ENCODE measurements at places on chromosomes 6 and 20. TPM values are rescaled to one million over a fixed set of nuclear protein-coding genes. Genes with fewer than 3 reads are reported as not detected.

DNA sequence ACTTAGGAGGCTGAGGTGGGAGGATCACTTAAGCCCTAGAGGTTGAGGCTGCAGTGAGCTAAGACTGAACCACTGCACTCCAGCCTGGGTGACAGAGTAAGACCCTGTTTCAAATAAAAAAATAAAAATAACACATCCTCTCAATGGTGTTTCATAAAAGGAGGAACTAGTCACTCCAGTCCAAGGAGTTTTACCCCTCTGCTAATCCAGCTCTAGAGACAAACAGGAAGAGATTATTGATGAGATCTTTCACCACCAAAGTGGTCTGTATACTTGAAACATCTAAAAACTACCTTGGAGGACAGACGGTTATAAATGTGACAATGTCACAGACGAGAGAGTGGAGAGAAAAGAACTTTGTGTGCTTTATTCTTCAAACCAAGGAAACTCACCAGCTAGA, 58.2 kb downstream of the PIGU start:
- no peak for DNase-seq

Gene FHL5
- 0.42 TPM for polyA plus RNA-seq

Gene FKBP1A
- 398 TPM for polyA plus RNA-seq

GRCh38 chr20:37297066-37297736, 7.7 kb downstream of the MANBAL start:
- DNase-seq, result no peak

Gene UST
- polyA plus RNA-seq, result 11.0 TPM

- no peak for DNase-seq
These were observed 141.7 kb downstream of the CD164 start for GRCh38 chr6:109240370-109241084.

- no peak for DNase-seq
These were observed 87.1 kb upstream of the GJE1 start for GRCh38 chr6:142045380-142046278.

Gene SIRPG
- polyA plus RNA-seq, result not detected

Gene RNF182
- polyA plus RNA-seq, result 2.9 TPM

DNA sequence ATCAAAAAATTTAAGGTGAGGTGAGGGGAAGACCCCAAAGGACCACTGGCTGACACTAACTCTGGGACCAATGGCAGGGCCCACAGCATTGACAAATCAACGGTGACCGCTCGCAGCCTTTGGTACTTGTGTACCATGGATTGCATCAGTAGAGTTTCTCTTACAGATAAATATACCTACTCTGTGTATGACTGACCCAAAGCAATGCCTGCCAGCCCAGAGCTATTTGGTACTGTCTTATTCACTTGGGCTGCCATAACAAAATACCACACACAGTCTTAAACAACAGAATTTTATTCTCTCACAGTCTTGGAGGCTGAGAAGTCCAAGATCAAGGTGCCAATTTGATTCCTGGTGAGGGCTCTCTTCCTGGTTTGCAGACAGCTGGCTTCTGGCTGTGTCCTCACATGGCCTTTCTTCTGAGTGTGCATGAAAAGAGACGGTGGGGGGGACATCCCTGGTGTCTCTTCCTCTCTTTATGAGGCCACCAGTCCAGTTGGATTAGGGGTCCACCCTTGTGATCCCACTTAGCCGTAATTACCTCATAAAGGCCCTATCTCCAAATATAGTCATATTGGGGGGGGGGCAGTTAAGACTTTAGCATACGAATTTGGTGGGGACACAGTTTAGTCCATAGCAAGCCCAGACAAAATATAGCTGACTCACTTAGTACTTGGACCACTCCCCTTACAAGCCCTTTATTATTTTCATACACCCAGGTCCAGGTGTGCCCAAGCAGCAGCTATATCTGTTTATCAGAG, 336.3 kb downstream of the CD83 start:
- DNase-seq, result no peak

Gene OARD1
- polyA plus RNA-seq, result 68.5 TPM

Gene ZNF311
- 6.7 TPM for polyA plus RNA-seq

Gene LY86
- 2.3 TPM for polyA plus RNA-seq

GRCh38 chr20:57860576-57860975, 150.8 kb upstream of the PMEPA1 start:
- DNase-seq, result no peak
